ENCODE measurements at places on chromosomes 12 and 14.

DNA sequence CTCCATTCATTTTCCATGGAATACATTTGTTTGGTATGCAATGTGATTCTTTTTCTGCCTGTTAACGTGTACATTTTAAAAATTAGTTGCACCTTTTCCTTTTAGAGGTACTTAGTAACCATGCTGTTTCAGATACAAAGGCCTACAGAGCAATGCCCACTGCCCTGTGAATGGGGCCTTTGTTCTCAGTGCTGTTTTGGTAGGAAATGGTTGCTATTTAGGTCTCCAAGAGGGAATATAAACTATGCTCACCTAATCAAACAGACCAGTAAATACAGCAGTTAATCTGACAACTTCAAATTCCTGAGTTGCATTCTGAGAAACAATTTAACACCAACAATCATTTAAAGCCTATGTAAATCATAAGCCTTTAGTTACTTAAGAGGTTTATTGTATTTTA lies 188.7 kb downstream of the BCAT1 start:
- no peak for DNase-seq

- no peak for DNase-seq
These were observed 48.9 kb upstream of the EML1 start for GRCh38 chr14:99744199-99744872.

- DNase-seq, result no peak
These were observed 220.5 kb upstream of the FOXN3 start for GRCh38 chr14:89637581-89637980.

- no peak for DNase-seq
These were observed 285.3 kb downstream of the DPF3 start for GRCh38 chr14:72608391-72609204.

DNA sequence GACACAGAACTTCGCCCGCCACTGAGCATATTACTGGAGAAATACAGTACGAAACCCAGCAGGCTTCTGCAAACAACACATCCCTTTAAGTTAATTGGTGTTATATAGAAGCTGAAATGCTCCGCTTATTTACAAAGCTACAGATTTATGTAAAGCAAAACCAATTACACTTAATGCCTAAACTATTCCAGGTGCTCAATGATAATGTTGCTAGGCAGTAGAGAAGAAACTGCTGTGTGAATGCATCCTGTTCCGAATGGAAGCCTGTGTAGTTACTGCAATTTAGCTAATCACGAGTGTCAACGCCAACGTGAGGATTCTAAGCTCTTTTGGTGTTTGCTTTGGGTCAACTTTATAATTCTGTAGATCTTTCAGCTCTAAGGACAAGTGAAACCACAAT lies 89.8 kb downstream of the SLC15A5 start:
- peak; percentile 95 for DNase-seq

DNA sequence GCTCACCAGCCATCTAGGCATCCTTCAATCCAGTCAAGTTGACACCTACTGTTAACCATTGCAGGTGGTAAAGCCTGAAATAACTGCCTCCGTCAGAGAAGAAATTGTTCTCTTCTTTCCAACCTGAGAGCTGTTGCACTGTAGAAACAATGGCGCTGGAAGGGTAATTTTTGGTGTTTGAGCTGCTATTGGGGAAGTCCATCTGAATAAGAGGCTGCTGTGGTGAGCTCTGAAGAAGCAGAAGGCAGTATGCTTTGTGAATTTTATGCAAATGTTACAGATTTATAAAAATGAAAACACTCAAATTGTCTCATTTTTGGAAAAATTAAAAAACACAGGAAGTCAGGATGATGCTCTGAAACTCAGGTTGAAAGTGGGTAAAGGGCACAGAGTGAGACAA lies 60.2 kb downstream of the SNAPC1 start:
- no peak for DNase-seq

GRCh38 chr12:6852651-6853354 lies 853 bp downstream of the USP5 start:
- DNase-seq, result peak; percentile 27

DNA sequence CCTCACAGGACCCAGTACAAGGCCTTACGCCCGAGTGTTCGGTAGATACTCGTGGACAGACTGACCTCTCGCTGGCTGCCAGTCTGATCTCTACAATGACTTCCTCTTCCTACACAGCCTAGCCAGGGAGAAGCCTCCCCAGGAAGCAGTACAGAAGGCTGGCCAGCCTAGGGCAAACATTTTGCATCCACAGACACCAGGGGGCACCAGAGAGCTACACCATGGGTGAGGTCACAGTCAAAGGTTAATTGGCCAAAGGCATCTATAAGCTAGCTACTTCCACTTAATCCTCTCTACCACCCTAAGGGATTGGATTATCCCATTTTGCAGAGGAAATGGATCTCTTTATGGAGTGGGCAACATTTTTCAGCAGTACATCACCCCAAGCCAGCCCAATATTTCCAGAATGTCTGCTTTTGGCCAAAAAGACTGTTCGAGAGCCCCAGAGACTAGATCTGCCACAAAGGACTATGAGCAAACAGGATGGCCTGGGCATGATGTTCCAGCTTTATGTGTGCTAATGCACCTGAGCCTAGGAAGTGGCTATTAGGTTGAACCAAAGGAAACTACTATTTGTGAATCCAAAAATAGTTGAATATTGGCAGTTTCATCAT lies 14.6 kb upstream of the PNMA1 start:
- peak; percentile 67 for DNase-seq

GRCh38 chr12:56928262-56928661 lies 5.9 kb downstream of the SDR9C7 start:
- no peak for DNase-seq

- DNase-seq, result no peak
These were observed 169.2 kb upstream of the PLXNC1 start for GRCh38 chr12:93979189-93979588.

DNA sequence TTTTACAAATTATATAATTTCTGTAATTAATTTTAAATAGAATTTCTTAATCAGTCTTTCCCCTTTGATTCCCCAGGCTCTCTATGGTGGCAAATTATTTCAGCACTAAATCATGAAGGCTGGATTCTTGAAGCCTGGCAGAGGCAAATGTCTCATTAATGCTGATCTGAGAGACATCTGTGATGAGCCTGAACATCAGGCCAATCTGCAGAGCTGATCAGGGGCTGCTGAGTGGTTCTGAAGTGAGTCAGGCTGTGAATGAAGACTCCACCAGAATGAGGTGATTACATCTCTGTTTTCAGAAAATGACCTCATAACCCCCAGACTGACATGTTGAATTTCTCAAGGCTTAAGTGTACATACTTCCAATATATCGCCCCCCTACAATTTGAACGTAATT lies 124.2 kb upstream of the MIS18BP1 start:
- DNase-seq, result no peak

GRCh38 chr12:52171950-52172512 lies 19.8 kb downstream of the KRT80 start:
- DNase-seq, result no peak

DNA sequence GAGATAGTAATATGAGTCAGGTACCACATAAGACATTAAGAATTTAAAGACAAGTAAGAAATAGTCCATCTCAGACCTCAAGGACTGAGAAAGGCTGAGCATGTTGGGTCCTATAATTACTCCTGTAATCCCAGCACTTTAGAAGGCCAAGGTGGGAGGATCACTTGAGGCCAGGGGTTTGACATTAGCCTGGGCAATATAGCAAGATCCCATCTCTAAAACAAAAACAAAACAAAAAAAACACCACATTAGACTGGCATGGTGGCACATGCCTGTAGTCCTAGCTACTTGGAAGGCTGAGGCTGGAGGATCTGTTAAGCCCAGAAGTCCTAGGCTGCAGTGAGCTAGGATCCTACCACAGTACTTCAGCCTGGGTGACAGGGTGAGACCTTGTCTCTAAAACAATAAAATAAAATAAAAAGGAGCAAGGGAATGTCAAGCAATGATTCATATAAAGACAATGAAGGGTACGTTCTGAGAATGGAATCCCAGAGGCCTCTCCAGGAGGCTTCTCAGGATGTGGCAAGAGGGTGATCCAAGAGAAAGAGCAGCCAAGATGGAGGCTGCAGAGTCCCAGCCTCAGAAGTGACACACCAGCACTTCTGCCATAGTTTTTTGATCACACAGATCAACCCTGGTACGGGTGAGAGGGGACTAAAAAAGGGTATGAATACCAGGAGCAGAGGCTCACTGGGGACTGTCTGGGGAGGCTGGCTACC lies 206.4 kb downstream of the CRADD start:
- DNase-seq, result no peak

- no peak for DNase-seq
These were observed 10.4 kb downstream of the CAPRIN2 start for GRCh38 chr12:30744321-30744720.

DNA sequence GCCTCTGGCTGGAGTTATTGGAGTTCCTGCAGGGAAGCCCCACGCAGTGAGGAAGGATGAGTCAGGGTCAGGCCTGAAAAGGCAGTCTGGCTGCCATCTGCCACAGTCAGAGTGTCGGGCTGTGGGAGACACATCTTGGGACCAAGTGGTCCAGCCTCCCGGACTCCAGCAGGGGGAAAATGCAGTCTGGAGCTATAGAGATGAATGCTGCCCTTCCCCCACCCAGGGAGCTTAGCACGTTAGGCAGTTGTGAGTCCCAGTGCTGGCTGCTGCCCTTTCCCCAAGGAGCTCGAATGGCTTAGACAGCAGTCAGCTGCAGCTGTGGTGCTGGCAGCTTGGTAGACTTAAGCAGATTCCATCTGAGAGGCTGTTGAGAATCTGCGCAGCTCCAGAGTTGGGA lies 8.2 kb upstream of the NTS start:
- DNase-seq, result no peak

- DNase-seq, result no peak
These were observed 2.6 kb downstream of the KIAA0586 start for GRCh38 chr14:58430156-58430555.

- DNase-seq, result peak; percentile 52
These were observed 21.0 kb upstream of the PPP1R13B start for GRCh38 chr14:103868242-103868897.

GRCh38 chr14:68174446-68174845 lies 354.9 kb downstream of the RAD51B start:
- DNase-seq, result no peak

GRCh38 chr14:49957089-49957852 lies 64.4 kb downstream of the ARF6 start:
- no peak for DNase-seq

GRCh38 chr14:93548102-93548843 lies 117.5 kb downstream of the UNC79 start:
- DNase-seq, result no peak

- no peak for DNase-seq
These were observed 10.2 kb upstream of the CMKLR1 start for GRCh38 chr12:108349278-108349688.

DNA sequence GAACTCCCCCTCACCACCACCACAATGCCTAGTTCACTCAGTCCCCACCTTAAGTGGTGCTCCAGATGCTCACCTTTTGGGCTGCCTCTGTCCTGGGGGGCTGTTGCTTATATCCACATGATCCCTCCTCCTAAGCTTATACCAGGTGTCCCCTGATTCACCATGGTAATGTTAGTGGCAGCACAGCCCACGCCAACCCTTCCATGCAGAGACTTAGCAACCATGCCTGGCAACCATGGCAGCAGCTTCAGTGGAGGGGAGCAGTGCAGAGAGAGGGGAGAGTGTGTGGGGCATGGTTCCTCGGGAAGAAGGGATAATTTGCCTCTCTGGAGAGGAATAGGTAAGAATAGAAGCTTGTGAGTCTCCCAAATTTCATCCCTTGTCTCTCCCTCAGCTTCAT lies 1.2 kb upstream of the DDN start:
- no peak for DNase-seq

GRCh38 chr14:67442139-67442906 lies 30.4 kb upstream of the PLEK2 start:
- DNase-seq, result no peak

DNA sequence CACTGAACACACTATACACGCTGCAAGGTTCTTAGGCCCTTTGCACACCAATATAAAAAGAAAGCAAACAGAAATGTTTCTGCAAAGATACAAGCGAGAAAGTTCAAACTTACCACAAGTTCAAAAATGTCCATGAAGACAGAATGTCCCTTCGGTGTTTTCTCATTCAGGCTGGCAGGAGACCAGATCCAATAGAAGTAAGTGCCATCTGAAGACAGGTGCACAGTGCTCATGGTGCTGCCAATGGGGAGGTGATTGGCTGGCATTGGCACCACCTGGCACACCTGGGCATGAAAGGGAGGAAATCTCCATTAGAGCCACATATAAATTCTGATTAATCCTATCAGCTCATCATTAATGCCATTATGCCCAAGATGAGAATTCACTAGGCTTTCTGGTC lies 76.3 kb downstream of the HECTD4 start:
- peak; percentile 66 for DNase-seq

- no peak for DNase-seq
These were observed 54.7 kb upstream of the OTOGL start for GRCh38 chr12:80044694-80045046.

DNA sequence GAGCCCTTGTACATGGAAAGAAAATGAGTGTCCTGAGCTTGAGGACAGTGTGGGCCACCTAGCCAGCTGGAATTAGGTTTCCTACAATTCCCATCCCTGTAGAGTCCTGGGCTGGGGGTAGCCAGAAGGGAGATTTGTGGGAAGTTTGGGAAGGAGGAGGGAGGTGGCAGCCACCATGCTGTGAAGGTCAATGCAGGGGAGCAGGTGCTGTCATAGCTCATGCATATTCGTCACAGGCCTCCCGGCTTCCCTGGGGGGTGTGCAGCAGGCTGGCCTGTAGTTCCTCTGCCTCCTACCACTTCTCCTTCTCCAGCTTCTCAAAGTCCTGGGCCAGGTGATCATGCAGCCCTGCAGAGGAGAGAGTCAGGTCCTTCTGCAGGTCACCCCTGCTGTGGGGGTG lies 121.3 kb downstream of the TBX3 start:
- no peak for DNase-seq

- no peak for DNase-seq
These were observed 70.0 kb downstream of the KIF21A start for GRCh38 chr12:39372929-39373328.

GRCh38 chr12:128864516-128865186 lies 11.4 kb downstream of the GLT1D1 start:
- no peak for DNase-seq

DNA sequence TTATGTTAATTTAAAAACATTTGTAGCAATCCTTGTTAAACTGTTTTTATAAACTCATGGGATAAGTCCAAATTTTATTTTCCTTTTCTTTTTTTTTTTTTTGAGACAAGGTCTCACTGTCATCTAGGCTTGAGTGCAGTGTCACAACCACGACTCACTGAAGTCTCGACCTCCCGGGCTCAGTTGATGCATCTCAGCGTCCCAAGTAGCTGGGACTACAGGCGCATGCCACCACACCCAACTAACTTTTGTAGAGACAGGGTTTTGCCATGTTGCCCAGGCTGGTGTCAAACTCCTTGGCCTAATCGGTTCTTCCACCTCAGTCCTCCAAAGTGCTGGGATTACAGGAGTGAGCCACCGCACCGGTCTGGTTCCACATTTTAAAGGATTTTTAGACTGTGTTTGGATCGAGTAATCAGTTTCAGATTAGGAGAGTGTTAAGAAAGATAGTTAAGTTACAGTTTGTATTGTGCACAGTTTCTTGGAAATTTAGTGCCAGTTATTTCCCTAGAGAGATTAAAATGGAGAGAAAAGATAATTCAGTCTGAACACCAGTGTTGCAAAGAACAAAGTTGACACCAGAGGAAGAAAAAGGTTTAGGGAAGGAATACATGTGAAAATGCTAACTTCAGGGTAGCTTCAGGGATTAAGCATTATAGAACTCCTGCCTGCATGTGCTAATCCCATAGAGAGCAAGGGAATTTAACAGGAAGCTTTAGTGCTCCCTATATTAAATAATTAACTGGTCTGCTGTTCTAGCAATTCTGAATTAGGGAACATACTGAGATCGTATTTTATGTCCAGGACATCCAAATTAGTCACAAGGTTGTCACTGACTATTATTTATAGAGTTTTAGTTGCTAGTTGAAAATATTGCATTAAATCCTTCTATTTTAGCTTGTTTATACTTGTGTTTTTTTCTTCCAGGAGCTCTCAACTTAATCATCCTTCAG lies 10.1 kb downstream of the RAP1B start:
- no peak for DNase-seq
